ENCODE measurements at places on chromosomes 2 and 18.

GRCh38 chr18:41390309-41390708, 564.7 kb upstream of the PIK3C3 start:
- no peak for DNase-seq

GRCh38 chr2:26527726-26528585, 50.0 kb upstream of the OTOF start:
- DNase-seq: no peak

DNA sequence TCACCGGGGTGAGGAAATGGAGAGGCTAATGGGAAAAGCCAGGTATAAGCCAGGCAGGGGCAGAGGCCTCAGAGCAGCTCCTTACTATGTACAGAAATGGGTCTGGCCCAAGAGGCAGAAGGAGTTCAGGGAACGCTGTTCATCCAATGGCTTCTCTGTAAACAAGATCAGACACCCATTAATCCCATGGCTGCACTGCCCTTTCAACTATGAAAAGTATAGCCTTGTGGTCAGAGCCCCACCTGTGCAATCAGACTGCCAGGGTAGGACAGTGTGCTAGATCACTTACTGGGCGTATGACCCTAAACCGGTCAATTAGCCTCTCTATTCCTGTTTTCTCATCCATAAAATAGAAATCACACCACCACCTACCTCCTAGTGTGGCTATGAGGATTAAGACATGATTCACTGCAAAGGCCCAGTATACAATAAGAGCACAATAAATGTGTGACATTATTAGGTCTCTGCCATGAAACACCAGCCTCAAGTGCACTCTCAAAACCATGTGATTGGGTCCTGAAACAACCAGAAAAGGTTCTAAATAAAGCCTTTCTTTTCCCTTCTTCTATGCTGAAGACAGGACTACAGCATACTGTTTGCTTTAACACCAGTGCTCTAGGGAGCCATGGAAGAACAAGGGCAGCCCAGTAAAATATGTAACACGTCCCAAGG, 4.4 kb downstream of the ANKRD44 start:
- no peak for DNase-seq

- no peak for DNase-seq
These were observed 60.1 kb downstream of the GBX2 start for GRCh38 chr2:236107942-236108625.

DNA sequence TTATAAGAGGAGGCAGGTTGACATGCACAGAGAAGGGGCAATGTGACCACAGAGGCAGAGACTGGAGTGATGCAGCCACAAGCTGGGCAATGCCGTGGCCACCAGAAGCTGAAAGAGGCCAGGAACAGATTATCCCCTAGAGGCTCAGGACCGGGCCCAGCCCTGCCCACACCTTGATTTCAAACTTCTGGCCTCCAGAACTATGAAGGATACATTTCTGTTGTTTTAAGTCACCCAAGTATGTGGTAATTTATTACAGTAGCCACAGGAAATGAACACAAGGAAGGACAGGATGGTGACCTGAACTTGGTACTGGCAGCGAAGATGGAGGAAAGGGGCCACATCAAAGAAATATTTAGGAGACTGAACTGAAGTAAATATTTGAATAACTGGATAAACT, 66.8 kb upstream of the RIOK3 start:
- no peak for DNase-seq

- DNase-seq: no peak
These were observed 513.0 kb downstream of the GALR1 start for GRCh38 chr18:77762642-77763041.

DNA sequence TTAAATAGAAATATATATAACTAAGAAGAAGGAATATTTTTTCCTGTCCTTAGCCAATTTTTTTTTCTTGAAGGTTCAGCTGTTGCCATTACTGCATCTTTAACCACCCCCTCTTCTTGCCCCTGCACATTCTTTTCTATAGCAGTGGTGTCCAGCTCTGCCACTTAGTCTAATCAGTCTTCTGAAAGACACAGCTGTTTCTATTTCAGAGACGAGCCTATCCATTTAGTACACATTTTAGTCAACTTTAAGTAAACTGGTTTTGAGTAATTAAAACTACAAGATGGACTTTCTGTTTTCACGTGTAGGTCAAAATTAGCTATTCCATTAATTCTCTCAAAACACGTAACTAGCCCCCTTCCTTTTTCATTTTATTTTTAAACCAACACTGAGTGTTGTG, 21.0 kb downstream of the SPOPL start:
- peak; percentile 40 for DNase-seq

DNA sequence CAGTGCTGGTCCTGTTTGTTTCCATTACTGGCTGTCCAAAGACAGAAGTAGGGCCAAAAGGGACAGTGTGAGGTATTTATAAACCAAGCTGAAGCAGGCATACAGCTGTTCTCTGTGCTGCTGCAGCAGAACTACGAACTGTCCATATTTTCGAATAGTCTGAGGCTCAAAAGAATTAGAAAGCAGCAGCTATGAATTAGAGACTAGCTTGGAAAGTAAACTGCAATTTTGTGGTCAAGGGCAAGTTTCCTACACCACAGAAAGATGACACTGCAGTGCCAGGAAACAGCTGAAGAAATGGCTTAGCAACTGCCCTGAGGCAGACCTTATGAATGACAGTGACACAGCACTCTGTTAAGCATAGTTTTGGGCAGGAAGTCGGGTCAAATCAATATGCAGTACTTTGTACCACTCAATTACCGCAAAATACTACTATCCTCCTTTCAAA, 125.3 kb downstream of the TMEM131 start:
- peak; percentile 71 for DNase-seq

Data from GM13976 (cell line).